AG04449 (cell line): ENCODE measurements at places on chromosomes 6 and 20.

DNA sequence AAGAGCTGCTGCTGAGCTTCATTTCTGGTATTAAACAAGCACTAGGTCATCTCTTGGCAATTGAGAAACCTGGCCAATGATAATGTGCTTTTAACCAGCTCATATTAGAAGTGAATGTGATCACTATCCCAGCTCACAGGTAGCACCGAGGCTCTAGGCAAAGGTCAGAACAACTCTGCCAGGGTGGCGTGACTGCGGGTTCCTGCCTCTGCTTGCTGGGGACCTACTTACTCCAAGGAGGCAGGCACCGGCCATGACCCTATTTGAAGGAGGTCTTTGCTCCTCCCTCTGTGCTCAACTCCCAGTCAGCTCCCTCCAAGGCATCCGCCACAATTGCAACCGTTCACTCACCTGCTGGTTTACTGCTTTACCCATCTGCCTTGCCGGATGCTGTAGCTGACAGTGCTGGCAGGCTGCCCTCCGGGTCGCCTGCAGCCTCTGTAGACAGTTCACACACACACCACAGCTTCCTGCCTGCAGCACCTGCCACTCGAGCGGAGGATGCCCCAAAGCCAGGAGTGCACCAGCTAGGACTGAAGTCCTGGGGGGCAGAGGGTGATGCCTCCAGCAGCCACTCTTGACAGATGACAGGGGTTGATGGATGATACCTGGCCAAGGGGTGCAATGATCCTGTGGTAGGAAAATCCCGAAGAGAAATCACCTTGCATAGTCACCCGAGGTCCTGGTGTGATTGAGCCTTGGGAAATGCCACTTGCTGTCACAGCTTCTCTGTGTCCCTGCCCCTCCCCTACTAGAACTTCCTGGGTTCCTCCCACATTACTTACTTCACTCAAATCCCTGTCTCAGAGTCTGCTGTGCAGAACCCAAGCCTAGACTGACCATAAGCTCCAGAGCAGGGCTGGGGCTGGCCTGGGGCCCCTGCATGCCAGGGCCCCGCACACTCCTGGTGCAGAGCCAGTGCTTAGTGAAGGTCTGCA, 8.8 kb upstream of the VSX1 start:
- DNase-seq, result no peak

DNA sequence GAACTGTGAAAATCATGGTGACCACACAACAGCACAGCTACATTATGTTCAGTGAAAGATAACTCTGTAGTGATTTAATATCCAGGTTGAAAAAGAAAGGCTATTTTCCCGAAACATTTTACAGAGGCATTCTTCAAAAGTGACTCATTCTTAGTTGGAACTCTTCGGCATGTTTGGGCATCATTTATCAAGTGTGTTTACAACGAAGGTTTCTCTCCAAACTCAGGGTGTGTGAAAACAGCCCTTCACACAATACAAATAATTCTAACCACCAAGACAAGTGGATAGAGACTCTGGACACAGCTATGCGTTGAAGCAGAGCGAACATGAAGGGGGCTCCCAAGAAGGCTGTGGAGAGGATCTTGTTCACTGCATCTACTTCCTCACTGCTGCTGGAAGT, 57.6 kb downstream of the CBLN4 start:
- DNase-seq, result no peak

- DNase-seq, result no peak
These were observed 143.5 kb downstream of the ZFP64 start for GRCh38 chr20:52047811-52048764.

DNA sequence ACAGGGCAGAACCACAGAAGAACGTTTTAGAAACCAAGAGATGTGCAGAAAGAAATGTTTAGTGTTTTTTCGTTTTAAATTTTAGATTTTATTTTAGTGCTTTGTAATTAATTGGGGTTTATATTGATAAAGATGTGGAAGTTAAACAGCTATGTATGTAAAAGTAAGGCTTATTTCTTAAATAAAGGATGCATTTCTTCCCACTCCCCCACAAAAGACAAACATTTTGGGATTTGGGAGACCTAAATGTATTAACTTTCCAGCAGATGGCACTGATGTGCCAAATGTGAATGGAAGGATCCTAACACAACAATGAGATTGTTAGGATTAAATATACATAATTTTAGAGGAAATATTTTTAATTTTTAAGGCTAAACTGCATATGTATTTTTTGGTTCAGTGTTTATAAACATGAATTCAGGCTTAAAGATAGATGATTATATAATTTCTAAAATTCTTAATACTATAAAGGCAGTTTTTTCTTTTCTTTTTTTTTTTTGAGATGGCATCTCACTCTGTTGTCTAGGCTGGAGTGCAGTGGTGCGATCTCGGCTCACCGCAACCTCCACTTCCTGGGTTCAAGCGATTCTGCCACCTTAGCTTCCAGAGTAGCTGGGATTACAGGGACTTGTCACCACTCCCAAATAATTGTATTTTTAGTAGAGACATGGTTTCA, 12.0 kb downstream of the PFDN4 start:
- no peak for DNase-seq

DNA sequence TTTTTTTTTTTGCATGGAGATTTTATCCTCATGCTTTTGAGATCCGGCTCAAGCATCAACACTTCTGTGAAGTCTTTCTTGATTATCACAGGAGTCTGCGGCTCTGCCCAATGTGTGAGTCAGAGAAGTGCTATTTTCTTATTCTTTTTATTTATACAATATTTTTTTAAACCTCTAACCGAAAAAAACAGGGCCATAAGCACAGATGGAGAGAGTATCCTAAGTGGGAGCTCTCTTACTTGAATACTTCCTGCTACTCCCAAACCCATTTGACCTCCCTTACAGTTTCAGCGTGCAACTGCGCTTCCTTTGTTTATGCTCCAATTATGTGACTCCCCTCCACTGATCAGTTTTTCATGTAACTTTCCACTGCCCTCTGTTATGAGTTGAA, 8.7 kb upstream of the ATXN1 start:
- no peak for DNase-seq

- no peak for DNase-seq
These were observed 2.9 kb downstream of the C6orf141 start for GRCh38 chr6:49553384-49553783.

GRCh38 chr6:20997143-20997769, 463.0 kb downstream of the CDKAL1 start:
- no peak for DNase-seq

DNA sequence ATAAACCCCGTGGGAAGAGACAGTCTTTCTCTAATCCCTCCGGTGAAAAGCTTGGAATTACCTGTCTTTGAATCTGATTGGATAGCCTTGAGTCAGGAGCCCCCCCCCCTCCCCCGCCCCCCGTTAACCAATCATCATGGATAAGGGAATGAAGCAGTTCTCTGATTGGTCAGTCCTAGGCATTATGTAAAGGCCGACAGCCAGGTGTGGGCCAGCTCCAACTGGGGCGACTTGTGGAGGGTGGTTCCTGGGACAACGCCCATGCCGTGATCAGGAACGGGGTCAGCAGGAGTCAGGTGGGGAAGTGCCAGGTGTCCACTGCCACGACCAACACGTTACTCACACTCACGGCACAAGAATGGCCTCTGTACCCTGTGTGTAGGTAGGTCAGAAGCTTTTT, 406.8 kb upstream of the SULF2 start:
- no peak for DNase-seq

- DNase-seq, result no peak
These were observed 79.0 kb downstream of the TRERF1 start for GRCh38 chr6:42372699-42373098.

GRCh38 chr6:34663831-34664255, 32.7 kb downstream of the ILRUN start:
- DNase-seq, result no peak

DNA sequence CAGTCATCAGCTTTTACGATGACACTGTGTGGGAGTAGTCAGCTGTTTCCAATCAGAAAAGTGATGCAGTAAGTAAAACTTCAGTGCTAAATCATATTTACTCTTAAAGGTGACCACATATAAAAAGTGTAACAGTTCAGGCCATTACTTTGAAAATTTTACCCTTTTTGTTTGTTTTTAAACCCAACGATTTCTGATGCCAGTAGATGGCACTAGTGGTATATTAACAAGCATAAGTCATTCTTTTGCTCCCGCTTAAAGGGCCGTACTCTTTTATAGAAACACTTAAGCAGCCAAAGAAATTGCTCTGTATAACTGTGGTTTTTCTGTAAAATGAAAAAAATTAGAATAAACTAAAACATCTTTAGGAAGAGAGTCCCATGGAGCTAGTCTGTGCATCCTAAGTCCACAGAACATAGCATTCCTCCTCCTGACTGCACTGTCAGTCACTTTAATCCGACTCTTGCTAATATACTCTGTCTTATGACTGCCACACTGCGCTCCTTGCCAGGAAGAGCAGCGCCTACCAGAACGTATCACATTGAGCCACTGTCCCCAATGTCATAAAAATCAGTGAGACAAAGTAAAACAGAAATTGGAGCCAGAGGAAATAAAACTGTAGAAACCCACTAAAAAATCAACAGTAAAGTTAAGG, 25.0 kb downstream of the HEBP2 start:
- peak; percentile 24 for DNase-seq

DNA sequence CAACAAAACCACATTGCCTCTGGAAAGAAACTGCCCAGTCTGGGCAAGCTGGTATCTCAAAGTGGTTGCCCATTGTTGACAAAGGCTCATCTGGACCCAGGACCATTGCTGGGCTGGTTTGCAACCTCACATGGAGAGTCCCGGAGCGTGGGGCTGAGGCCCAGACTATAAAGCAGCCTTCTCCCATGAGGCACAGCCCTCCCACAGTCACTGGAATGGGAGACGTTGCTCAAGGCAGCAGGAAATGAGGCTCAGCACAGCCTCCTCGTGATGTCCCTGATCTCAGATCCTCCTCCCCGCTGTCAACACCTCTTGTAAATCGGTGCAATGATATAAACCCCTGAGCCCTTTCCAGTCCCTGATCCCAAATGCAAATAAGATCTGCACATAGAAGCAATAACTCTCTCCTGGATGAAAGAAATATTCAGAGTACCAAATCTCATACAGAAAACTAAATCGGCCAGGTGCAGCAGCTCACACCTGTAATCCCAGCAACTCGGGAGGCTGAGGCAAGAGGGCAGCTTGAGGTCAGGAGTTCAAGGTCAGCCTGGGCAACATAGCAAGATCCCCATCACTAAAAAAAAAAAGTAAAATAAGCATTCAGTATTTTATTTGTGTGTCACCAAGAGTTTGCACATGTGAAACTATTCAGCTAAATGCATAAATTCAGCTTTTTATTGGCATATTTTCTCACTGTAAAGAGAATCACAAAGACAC, 103.0 kb upstream of the RREB1 start:
- DNase-seq, result no peak

- DNase-seq, result no peak
These were observed 2.8 kb downstream of the EZR start for GRCh38 chr6:158816329-158816728.
